Spleen (tissue), 13 donors: ENCODE measurements at places on chromosomes 1 and 21.

- no peak for DNase-seq
Observed at GRCh38 chr1:31769720-31770390, 5.7 kb upstream of the ADGRB2 start.

GRCh38 chr1:208077232-208078075, 166.5 kb upstream of the CD34 start:
- no peak for DNase-seq

DNA sequence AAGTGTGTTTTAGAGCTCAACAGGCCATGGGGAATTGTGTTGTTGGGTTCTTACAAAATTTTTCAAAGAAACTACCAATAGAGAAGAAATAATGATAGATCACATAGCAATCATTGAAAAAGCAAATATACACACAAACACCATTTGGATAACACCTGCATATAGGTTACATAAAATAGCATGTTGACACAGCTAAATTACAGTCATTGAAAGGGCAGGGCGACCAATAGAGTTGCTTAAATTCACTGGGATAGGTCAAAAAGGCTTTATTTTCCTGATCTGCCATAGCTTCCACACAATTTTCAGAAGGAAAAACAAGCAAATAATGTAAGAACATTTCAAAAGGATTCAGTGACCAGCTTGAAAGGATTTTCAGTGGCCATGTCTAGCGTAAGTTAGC, 57.9 kb upstream of the FGGY start:
- DNase-seq = no peak

- no peak for DNase-seq
Observed at GRCh38 chr1:16338961-16339360, 13.3 kb downstream of the FBXO42 start.

- no peak for DNase-seq
Observed at GRCh38 chr1:25705699-25706098, 89.1 kb downstream of the MAN1C1 start.

GRCh38 chr1:234842726-234843641, 233.0 kb upstream of the IRF2BP2 start:
- DNase-seq = peak; percentile 85
